GM18507 (cell line): ENCODE measurements at places on chromosomes 11 and 22.

GRCh38 chr11:125954123-125954944 lies 8.5 kb downstream of the VSIG10L2 start:
- DNase-seq = no peak

DNA sequence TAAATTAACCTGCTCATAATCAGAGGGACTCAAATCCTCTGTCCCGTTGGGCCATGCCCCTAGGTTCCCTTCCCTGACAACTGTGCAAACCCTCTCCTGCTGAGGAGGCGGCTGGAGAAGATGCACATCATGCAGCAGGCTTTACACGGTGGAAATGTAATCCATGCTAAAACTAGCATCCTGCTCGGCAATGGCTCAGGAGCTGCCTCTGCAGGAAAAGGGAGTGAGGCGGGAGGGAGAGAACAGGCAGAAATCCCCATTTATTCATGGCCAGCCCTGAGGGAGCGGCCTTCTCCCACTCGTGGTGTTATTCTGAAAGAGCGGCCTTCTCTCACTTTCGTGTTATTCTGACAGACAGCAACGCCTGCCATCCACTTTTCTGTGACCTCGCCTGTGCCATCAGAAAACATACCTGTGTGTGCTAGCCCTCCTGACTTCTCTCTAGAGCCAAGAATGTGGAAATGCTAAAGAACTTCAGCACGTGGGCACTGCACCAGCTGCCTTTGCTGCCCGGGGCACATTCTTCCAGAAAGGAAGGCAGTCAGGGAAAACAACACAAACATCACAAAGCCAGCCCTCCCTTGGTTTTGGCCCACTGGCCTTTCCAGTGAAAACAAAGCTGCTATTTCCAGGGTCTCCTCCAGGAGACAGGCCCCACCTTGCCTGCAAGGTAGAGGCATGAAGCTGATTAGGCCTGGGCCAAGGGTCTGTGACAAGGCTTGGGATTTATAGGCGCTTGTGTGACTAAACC lies 62.9 kb upstream of the BID start:
- DNase-seq = no peak

DNA sequence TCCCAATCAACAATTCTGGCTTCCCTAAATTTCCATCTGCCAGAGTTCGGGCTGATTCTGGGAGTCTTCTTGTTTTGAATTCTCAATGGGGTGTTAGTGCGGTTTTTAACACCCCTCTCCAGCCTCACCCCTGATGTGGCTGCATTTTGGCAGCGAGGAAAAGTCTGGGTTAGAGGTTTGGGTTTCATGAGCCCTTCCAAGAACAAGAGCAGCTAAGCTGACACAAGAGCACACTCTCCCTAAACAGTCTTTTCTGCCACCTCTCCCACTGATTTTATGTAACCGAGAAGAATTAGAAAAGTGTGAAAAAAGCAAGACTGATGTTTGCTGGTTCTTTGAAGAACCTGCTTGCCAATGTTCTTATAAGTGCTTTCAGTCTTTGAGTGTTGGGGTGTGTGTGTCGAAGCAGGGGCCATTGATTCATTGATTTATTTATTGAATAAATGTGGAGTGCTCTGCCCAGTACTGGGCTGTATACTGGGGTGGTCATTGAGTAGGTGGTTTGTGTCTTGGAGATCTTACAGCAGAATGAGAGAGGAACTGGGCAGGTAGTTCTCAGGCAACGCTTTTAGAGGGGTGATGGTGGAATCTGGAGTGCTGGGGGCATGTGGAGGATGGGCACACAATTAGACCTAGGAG lies 101.5 kb downstream of the TRAF6 start:
- no peak for DNase-seq

GRCh38 chr22:19516378-19517170 lies 7.6 kb downstream of the CLDN5 start:
- no peak for DNase-seq

- DNase-seq = no peak
These were observed 7.9 kb downstream of the PRR5 start for GRCh38 chr22:44709881-44710392.

GRCh38 chr22:46533070-46533833 lies 4.2 kb downstream of the CELSR1 start:
- DNase-seq = no peak

- DNase-seq = no peak
These were observed 122.8 kb downstream of the OR4C45 start for GRCh38 chr11:50155508-50155907.

DNA sequence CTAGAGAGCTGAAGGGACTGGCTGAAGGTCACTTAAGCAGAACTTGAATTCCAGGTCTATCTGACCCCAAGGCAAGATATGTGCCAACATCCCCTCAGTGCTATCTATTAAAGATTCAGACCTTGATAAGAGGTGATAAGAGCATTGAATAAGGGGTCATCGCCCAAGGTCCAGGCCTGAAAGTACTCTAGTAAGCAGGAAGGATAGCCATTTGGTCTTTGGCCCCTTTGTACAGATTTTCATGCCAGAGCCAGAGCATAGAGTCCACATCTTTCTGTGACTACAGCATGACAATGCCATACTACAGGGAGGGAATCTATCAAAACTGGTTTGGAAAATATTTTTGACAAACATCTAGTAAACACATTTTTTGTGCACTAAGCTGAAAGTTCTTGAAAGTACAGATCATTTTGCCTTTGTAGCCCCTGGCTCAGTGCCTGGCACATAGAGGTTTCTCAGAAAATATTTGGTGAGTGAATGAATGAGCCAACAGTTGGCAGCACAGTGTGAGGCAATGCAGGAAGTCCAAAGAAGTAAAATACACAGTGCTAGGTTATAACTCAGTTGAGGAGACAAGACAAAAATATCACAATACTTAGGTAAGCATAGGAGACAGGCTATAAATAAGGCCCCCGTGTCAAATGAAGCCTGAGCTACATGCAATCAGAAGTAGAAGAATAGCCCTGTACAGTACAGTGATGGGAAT lies 15.1 kb upstream of the RRAS2 start:
- no peak for DNase-seq

GRCh38 chr11:23767576-23767975 lies 729.3 kb upstream of the LUZP2 start:
- no peak for DNase-seq

DNA sequence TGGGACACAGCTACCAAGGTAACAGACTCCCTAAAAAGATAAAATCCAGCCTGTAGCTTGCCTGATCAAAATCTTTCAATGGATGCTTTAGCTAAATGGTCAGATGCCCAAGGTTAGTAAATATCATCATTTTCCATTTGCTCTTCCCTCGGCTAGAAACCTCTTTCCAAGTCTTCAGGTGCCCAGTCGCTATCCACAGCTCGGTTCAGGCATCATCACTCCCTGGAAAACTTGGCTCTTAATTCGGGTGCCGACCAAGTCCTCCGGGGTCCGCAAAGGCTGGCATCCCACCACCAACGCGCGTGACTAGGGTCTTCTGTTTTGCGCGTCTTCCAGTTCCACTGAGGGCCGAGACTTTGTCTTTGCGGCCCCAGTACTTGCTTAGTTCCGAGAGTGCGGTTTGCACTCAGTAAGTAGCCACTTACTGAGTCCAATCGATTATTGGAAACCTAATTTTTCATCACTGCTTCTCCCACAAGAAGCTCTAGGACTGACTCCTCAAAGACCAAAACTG lies 44.3 kb downstream of the OR4D9 start:
- DNase-seq = no peak

DNA sequence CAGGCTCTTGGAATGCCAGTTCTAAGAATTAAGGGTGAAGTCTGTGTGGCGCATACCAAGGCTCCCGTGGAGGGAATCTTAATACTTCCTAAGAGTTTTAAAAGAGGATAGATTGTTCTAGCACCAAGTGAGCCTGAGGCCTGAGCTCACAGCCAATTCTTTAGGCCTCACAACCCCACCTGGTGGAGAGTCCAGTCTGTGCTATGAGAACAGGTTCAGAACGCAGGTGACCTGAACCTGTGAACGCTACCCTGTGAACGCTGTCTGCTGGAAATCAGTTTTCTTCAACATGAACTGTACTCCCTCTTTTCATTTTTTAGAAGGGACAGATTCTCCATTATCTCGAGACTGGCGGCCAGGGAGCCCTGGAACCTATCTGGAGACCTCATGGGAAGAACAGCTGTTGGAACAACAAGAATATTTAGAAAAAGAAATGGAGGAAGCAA lies 43.2 kb upstream of the DLAT start:
- no peak for DNase-seq

DNA sequence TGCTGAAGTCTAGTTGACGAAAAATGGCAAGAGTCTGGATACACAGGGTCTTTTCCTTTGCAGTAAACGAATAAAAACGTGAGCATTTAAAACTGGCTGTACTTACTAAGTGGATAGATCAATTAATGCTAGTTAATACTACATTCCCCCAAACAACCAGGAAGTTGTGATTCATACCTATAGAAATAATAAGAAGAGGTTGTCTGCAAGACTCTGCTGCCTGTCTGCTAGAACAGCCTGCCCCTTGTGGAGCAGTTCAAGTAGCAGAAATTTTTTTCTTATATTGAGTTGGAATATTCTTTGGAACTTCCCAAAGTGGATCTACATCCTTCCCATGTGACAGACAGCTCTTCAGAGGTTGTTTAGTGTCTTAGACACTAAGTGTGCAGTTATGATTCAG lies 86.8 kb downstream of the TEAD1 start:
- no peak for DNase-seq

- DNase-seq = no peak
These were observed 211.9 kb downstream of the MYO18B start for GRCh38 chr22:25953919-25954318.

DNA sequence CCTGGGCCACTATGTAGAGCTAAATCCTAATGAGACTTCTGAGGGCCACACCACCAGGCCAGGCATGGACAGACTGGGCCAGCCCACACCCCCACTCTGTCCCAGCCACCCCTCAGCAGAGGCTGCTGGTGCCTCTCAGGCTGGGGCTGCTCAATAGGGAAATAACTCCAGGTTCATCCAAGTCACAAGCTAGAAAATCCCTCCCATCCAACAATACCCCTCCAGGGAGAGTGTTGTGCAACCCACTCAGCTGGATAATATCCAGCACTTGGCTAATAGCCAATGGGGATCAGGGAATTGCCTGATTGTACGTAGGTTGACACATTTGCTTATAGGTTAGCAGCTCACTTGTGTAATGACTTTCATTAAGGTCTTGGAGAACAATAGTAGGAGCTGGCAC lies 64.1 kb upstream of the WNT11 start:
- DNase-seq = no peak

DNA sequence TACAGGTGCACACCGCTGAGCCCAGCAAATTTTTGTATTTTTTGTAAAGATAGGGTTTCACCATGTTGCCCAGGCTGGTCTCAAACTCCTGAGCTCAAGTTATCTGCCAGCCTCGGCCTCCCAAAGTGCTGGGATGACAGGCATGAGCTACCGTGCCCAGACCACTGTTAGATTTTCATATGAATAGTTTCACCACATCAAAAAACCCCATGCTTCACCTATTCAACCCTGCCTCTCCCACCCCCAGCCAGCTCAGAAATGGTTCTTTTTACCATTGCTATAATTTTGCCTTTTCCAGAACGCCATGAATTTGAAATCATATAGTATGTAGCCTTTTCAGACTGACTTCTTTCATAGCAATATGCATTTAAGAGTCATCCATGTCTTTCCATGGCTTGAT lies 37.9 kb downstream of the CDPF1 start:
- no peak for DNase-seq

DNA sequence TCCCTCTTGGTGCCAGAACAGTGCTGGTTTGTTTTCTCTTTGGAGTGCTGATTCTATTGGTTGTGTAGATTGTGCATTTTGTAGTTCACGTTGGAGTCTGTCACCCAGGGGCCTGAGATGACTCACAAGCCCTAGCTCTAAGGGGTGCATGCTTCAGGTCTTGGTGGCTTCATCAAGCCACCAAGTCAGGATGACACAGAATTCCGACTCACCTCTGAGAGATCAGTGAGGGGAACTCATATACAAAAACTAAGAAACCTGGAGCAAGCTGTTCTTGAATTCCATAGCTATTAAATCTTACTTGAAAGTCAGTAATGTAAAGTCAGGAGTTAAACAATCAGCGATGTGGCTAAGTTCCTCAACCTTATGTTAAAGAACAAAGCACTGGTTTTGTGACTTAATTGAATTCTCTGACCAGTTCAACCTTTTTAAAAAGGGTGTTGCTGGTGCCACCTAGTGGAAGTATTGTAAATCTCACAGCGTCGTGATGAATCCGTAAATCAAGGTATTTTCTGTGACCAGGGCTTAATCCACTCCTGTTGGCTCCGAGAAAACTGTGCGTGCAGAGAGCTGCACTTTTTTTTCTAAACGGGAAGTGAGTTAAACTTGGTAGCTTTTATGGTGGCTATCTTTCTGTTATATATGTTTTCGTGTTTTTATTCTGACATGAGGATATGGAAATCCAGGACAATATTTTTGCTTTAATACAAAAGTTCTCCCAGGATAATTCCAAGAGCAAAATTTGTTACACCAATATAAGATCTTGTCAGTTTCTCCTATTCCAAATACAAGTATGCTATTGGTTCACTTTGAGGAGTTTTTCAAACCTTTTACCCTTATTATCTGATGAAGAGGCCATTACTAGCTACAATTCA lies 14.6 kb downstream of the MMP13 start:
- DNase-seq = no peak

DNA sequence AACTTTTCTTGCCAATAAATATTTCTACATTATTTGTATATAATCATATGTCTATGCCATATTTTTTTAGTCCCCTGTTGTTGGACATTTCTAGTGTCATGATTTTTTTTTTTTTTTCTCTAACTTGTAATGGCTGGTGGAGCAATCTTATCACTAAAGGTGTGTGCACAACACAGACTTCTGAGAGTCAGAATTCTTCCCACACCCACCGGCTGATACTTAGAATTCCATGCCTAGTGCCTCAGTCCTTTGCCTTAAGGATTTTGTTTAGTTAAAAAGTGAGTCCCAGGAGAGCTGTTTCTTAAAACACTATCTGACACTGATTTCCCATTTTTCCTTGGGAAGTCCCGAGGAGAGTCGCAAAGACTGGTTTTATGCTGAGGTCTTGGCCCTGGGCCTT lies 87.7 kb upstream of the BARX2 start:
- DNase-seq = no peak

DNA sequence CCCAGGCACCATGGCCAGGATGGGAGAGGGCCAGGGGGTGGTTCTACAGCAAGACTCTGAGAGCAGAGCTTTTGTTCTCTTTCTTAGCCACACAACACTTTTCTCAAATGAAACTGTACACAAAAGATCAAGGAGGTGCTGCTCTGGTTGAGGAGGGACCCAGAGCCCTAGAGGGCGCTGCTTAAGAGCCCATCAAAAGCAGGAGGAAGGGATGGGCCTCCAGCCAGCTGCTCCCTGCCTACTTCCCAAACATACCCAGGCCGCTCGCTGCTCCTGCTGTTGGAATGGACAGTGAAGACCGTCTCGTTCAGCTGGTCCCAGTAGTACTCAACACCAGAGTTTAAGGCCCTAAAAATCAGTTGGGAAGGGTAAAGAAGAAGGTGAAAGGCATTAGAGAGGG lies 18.4 kb upstream of the CHRM4 start:
- no peak for DNase-seq

DNA sequence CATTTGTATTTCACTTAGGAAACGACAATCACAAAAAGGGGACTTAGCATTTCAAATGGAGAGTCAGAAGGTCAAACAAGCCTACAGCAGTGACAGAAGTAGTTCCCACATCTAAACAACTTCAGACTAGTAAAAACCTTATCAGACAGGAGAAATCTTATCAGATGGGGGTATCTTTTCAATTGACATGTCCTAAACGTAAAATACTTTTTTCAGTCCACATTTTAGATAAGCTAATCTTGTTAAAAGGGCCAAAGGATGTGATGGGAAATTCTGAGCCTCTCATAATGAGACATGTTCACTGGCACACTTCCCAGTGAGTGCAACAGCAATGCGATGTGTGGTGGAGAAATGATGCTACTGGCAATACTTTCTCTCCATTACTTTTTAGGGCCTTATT lies 2.4 kb downstream of the MAPK1 start:
- no peak for DNase-seq

- DNase-seq = no peak
These were observed 884.4 kb upstream of the CNTN5 start for GRCh38 chr11:98136357-98136756.
